NCI-H1436 treated with DMSO at 0.1 percent for 48 hours (cell line): ENCODE measurements at places on chromosomes 1 and 21.

DNA sequence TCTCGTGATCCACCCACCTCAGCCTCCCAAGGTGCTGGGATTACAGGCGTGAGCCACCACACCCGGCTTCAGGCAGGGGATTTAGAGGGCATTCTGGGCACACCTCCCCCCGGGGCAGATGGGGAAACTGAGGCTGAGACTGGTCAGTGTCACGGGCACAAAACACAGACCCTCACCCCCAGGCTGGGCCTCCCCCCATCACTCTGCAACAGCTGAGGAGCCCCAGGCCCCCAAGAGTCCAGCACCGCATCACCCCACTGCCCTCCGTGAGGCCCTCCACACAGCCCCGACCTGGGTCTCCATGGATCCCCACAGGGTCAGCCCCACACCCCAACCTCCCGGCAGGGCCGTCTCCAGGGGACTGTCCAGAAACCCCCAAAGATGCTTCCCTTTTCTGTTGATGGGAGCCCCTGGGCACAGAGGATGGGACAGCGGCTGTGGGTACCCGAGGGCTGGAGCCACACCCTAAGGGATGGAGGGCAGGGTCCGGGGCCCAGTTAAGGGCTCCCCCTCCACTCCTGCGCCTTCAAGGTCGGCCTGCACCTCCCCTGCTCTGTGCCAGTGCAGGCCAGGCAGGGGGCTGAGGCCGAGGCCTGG, 11.0 kb downstream of the TNFRSF14 start:
- DNase-seq: no peak

DNA sequence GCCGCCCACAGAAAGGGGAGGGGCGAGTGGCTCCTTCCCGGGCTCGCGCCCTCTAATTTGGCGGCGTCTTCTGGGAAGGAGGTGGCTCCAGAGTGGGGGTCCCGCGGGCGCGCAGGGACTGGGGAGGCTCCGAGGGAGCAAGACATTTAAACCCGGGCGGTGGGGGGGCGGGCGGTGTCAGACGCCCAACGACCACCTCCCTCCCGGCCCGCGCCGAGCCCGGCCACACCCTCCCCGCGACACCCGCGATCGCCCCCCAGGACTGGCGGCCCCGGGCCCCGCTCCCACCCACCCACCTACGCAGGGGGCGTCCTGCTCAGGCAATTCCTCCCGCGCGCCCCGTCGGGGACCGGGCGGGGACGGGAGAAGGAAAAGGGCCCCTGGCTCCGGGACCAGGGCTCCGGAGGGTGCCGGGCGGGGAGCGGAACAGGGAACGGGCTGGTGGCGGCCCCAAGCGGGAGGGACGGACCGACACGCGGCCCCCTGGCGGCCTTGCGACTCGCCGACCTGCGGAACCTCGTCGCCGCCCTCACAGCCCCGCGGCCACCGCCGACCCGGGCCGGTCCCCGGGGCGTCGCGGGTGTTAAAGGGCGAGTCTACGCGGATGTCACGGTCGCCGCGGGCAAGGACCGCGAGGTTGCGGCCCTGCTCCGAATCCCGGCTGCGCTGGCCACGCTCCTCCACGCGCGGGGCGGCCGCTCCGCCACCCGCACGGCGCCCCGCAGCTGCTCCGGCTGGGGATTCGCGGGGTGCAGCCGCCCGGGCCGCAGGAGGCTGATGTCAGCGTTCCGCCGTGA, 94.0 kb upstream of the FMN2 start:
- no peak for DNase-seq

DNA sequence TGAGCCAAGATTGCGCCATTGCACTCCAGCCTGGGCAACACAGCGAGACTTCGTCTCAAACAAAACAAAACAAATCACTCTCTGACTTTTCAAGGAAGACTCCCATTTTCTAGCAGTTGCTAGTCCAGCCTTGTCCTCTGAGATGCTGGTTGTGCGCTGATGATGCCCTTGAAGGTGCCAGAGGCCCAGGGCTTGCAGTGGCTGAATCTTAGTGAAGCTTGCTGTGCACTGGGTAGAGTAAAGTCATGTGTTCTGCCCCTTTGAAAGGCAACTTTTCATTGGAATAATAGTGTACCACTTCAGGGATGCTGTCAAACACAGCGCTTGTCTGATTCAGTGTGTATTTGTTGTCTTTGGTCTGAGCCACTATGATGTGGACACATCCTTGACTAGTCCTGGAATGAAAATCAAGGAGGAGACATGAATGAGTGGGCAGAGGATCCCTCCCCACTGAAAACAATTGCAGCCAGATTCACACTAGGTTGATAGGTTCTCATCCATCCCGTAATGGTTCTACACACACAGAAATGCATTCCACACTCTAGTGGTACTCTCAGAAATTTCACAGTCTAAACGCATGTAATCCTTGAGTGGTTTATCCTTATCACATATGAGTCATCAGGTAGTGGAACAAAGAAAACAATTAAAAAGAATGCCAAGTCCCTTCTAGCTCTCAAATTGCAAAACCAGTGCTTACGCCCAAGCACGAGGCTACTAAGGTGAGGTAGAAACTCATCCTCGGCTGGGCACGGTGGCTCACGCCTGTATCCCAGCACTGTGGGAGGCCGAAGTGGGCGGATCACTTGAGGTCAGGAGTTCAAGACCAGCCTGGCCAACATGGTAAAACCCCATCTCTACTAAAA, 17.8 kb upstream of the TDRD10 start:
- DNase-seq: no peak

- DNase-seq: no peak
Observed at GRCh38 chr1:182278144-182279054, 113.2 kb downstream of the GLUL start.

- DNase-seq: peak; percentile 38
Observed at GRCh38 chr1:212186427-212187207, 98.6 kb upstream of the PPP2R5A start.
